ENCODE measurements at places on chromosomes 5 and 9.

GRCh38 chr9:72858089-72858912 lies 94.6 kb downstream of the ALDH1A1 start:
- DNase-seq = no peak

DNA sequence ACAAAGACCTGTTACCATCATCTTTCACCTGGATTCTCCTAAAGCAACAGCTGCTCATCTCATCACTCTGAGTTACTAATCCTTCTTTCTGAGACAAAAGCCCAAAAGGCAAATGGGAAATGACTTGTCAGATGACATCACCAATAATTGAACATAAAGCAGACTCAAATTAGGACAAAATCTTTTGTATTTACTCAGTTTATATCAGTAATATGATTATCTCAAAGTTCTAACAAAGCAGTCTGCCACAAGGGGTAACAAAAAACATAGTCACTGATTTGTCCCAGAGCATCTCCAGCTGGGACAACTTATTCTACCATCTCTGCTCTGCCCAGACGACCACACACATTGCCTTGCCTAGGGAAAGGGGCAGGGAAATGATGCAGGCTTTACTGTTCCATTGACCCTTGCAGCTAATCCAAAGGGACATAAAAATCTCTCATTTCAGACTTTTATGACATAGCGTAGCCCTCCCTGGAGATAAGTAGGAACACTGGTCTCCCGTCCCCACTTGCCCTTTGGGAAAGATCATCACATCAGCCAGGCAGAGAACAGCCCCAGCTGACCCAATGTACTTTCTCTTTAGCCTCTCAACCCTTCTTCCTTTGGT lies 249.5 kb upstream of the PTGER4 start:
- no peak for DNase-seq

GRCh38 chr5:150513375-150514309 lies 5.7 kb downstream of the NDST1 start:
- no peak for DNase-seq

DNA sequence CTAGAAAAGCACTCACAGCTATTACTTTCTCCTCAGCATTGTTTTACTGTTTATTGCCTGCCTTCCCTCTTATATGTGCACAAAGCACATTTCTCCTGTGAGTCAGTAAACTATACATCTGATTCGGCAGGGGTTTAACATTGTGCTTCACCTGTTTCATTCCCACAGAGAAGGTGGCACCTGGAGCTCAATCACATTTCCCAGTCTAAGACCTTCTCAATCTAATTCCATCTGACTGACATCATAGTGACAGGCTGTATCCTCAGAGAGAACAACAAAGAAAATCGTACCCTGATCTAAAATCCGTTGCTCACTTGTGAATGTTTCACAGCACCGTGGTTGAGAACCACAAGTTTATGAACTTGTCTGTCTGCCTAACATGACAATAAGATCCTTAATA lies 92.4 kb upstream of the CAST start:
- no peak for DNase-seq

GRCh38 chr9:115615821-115616665 lies 498.1 kb upstream of the TNC start:
- no peak for DNase-seq

DNA sequence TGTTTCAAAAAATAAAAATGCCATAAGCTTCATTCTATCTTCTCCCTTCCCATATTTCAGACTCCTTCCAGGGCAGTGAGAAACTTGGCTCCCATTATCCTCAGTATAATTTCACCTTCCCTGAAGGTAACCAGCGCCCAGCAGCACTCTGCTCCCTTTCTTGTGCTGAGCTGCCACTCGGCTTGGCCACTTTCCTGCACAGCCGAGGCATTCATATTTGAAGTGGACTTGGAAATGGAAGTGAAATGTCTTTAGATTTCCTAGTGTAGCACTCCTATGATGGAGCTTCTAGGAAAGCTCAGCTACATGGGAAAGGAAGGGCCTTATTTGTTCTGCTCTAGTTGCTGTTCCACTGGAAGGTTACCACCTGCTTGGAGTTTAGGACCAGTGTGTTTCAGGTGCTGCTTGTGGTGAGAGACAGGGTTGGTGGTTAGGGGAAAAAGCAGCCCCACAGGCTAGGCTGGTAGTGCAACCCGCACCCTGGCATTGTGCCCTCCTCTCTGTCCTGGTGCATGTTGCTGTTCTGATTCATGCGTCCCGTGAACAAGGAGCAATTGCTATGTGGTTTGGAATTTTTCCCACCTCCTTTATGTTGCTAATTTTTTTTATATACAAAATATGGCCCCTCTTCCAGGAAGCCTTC lies 53.8 kb downstream of the RAD23B start:
- no peak for DNase-seq

DNA sequence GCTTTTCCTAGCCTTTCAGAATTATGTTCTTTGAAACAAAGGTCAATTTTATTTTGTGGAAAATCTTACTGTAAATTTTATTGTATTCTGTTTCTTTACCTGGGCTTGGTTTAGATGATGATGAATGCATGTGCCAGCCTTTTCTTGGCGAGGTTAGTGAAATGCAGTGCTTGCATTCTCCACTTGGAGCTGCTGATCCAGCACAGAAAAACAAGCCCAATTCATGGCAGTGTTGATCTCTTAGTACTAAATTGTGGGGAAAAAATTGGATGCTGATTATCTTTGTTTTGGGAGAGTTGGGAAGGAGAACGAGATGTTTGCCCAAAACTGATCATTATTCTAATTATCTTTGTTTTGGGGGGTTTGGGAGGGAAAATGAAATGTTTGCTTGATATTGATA lies 3.7 kb downstream of the HABP4 start:
- DNase-seq = no peak

DNA sequence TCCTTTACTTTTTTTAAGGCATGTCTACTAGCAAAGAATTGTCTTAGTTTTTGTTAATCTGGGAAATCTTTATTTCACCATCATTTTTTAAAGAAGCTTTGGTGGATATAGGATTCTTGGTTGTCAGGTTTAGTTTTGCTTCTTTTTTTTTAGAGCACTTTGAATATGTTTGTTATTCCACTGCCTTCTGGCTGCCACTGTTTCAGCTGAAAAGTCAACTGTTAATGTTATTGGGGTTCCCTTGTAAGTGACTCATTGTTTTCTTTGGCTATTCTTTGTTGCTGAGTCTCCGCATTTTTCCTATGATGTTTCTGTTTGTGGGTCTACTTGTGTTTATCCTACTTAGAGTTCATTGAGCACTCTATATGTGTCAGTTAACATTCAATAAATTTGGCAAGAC lies 44.4 kb downstream of the PHAX start:
- no peak for DNase-seq

GRCh38 chr5:62931153-62931950 lies 352.7 kb downstream of the LRRC70 start:
- no peak for DNase-seq

DNA sequence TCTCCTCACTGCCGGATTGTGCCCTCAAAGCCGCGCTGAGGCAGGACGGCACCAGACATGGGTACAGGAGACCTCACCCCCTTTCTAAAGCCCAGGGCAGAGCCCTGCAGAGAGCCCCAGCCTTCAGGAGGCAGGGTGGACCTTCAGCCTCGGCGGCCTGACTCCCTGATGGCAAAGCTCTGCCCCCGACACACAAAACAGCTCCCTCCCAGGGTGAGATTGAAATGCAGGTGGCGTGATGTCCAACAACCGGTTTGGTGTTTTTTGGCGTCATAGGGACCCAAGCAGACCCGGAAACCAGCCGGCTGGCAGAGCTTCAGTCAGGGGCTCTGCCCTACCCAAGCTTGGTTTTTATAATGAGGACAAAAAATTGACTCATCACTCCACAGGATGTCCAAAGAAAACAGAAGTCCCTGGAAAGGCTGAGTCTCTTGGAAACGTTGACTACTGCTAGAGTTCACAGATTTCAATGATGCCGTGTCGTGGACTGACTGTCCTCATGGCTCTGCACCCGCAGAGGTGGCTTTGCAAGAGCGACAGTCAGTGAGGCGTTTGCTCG lies 275.2 kb upstream of the IRX1 start:
- no peak for DNase-seq

DNA sequence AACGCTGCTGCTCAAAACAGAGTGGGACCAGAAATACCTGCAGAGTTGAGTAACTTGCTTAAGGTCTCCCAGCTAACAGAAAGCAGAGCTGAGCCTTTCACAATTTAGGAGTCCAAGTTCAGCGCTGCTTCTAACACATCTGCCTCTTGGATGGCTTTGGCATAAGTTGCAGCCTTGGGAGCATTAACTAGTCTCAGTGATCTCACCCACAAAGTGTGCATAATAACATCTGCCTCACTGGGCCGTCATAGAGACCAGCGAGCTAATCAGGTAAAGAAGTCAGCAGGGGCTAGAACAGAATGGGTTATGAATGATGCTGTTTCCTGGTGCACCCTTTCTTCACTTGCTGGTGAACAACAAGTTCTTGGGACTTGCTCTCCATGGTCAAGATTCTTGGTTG lies 36.5 kb downstream of the WWC1 start:
- no peak for DNase-seq

DNA sequence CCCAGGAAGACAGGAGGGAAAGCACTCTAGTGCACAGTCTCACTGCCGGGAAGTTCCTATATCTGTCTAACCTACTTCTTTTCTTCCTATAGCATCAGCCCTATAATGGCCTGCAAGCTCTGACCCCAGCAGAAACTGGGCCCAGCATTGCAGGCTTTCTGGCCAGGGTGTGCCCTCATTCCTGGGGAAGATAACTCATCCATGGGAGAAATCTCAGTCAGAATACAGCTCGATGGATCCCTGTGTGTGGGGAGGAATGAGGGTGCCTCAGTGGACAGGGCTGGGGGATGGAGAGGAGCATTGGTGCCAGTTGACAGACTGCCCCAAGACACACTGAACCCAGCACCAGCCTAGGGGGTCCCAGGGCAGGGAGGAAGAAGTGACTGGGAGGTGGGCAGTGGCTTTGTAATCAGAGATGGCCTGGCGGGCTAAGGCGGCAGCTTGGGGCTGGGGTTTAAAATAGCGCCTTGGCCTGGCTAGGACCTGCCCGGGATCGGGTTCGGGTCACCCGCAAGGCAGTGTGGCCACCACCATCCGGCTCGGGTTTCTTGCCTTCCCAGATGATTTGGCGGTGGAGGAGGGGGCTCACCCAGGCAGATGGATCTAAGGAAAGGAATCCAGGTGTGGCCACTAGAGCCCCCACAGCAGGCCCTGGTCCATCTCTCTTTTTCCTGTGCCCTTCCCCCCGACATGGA lies 7.6 kb upstream of the CXXC5 start:
- no peak for DNase-seq

Data from stimulated activated CD8-positive, alpha-beta memory T cell treated with anti-CD3 and anti-CD28 coated beads, Interleukin-15, amount 100 ng/mL, for 48 hours (primary cell).